GM23338 (cell line): ENCODE measurements at places on chromosomes 7 and 10. TPM values are rescaled to one million over a fixed set of nuclear protein-coding genes. Genes with fewer than 3 reads are reported as not detected.
A peak's percentile ranks its signal among the peaks of the same experiment; 100 is the strongest.

GRCh38 chr10:121976607-121977006, 1.6 kb upstream of the NSMCE4A start:
- DNase-seq, result no peak

DNA sequence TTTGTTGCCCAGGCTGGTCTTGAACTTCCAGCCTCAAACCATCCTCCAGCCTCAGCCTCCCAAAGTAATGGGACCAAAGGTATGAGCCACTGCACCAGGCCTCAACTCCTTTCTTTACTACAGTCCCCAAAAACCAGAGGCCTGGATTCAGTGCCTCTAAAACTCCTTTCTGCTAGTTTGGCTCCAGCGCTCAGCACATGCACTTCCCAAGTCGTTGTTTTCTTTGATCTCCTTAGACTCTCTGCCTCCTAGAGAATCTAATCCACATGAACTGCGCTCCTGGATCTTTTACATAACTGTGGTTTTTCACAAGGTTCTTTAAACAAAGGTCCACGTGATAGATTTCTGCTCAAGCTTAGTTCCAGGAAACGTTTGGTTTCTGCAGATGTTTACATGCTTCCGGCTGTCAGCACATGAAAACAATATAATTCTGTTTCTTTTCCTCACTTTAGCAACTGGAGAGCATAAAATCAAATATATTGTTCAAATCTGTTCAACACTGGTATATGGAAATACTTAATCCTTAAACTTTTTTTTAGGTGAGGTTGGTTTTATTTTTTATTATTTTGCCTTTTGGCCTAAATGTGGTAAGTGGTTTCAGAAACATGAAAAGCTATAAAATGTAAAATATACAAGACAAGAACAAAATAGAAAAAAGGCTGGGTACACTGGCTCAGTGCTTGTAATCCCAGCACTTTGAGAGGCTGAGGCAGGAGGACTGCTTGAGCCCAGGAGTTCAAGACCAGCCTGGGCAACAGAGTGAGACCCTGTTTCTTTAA, 270.5 kb upstream of the MKLN1 start:
- DNase-seq, result no peak

DNA sequence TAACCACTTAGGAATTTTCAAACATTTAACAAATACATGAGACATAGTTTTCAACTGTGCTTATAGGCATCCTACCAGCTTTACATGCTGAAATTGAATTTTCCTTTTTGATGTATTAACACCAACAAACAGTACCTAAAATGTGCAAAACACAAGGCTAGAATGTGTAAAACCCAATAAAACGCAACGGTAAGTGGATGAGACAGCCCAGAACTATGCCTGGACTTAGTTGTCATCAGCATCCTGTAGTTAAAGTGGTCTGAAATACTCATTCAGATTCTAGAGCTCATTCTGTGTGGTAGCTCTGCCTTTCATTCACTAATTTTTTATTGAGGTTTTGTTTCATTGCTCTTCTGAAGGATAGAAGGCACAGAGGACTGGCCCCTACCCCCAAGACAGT, 137.1 kb downstream of the BMPER start:
- DNase-seq, result no peak

ARMC10 gene
- 48.2 and 50.3 TPM in 2 replicates for total RNA-seq

DNA sequence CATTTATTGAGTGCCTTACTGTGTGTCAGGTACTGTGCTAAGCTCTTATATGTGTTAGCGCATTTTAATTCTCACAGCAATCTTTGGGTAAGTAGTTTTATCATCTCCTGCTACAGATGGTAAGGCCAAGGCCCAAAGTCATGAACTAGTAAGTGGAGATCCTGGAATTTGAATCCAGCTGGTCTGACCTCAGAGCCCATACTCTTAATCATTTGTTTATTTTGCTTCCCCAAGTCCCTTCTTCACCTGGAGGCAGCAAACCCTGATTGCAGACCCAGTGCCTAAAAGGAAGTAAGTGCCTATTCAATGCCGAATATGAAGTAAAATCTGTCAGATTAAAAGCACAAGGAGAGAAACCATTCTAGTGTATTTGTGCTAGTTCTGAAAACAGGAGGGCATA, 182.9 kb upstream of the TCF7L2 start:
- DNase-seq, result peak; percentile 17

SLC18A3 gene
- total RNA-seq, result 0.12 TPM in 1 of 2 replicates, not detected in the other

OR2A12 gene
- total RNA-seq, result not detected in 2 replicates

DNA sequence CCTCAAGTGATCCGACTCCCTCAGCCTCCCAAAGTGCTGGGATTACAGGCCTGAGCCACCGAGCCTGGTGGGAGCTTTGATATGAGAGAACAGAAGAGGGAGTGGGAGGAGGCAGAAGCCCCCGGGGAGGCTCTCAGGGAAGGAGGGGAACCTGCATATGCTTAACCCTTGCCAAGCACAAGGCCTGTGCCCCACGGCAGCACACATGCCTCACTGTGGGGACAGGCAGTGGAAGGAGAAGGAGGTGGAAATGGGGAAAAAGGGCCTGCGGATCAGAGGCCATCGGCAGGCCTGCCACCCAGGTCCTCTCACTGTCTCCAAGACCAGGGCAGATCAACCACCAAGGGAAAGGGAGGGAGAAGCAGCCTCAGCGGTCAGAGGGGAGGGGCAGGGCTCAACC, 7.2 kb upstream of the GRID1 start:
- no peak for DNase-seq

LLCFC1 gene
- not detected in 2 replicates for total RNA-seq

CALML3 gene
- not detected in 2 replicates for total RNA-seq

STEAP2 gene
- 20.9 and 22.0 TPM in 2 replicates for total RNA-seq

- DNase-seq, result no peak
Observed at GRCh38 chr7:80440883-80441282, 71.0 kb downstream of the GNAT3 start.

CALD1 gene
- 132 and 133 TPM in 2 replicates for total RNA-seq

ACHE gene
- total RNA-seq, result 1.5 and 3.7 TPM in 2 replicates

- no peak for DNase-seq
Observed at GRCh38 chr7:102425639-102426267, 7.6 kb upstream of the ORAI2 start.

PRLHR gene
- 0.24 TPM in 1 of 2 replicates, not detected in the other for total RNA-seq

ANKRD2 gene
- total RNA-seq, result not detected in 2 replicates

DNA sequence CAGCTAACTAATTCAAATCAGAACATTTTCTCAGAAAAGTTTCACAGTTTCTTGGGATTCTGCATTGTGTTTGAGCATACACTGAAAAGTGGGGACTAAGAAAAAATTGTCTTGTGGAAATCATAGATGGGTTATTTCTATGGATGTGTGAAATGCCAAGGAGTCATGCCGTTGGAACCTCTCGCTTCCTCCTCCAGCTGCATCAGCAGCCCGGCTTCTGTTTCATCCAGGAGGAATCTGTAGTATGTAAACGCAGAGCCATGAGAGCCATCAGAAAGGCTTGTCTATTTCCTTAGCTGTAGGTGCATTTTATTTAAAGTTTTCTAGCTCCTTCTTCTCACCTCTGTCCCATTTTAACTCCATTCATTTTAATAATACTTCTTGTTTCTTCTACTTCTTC, 1144.1 kb downstream of the GATA3 start:
- DNase-seq, result no peak

SUGCT gene
- total RNA-seq, result 2.1 and 5.6 TPM in 2 replicates

- DNase-seq, result no peak
Observed at GRCh38 chr10:51255381-51255780, 181.1 kb downstream of the PRKG1 start.

RNLS gene
- total RNA-seq, result 7.7 and 15.2 TPM in 2 replicates

ZNF786 gene
- total RNA-seq, result 18.4 and 19.8 TPM in 2 replicates

GRCh38 chr10:8719971-8720370, 665.5 kb downstream of the GATA3 start:
- peak; percentile 7 for DNase-seq

DNA sequence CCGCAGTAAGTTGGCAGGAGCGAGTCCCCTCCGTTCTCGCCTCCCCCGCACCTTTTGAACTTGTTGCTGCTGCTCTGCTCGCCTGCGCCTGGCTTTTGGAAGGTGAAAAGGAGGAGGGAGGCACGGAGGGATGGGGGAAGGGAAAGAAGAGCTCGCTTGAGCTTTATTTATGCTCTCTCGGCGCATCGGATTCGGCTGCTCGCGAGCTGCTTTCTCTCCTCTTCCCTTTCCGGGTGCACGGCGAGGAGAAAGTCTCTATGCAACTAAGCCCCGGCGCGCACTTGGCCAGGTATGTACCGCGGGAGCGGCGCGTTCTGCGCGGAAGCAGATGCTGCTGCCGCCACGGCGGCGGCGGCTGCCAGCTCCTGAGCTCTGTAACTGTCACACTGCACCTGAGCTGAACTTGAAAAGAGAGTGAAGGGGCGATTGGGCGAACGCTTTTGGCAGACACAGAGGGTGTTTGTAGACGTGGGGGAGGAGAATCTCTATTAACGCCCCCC, 551 bp downstream of the KCND2 start:
- peak; percentile 85 for DNase-seq
